CD4-positive, alpha-beta T cell treated with Interleukin-17A for 1 hour (primary cell): ENCODE measurements at places on chromosomes 7 and 10.
A peak's percentile ranks its signal among the peaks of the same experiment; 100 is the strongest.

DNA sequence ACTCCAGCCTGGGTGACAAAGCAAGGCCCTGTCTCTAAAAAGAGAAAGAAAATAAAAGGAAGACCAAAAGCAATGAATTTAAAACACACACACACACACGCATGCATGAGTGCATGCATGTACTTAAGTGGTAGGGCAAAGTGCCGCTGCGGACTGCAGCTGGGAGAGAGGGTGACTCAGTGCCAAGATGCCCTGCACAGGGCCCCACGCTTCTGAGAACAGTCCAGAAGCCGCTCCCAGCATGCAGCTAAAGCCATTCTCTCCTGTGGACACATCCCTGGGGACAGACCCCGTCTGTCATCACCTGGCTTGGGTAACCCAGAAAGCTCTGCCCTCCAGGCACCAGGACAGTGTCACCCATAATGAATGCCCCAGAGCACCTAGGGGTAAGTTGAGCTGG, 61.0 kb upstream of the MYL10 start:
- DNase-seq, result no peak

GRCh38 chr7:42812779-42813178, 99.1 kb downstream of the C7orf25 start:
- no peak for DNase-seq

DNA sequence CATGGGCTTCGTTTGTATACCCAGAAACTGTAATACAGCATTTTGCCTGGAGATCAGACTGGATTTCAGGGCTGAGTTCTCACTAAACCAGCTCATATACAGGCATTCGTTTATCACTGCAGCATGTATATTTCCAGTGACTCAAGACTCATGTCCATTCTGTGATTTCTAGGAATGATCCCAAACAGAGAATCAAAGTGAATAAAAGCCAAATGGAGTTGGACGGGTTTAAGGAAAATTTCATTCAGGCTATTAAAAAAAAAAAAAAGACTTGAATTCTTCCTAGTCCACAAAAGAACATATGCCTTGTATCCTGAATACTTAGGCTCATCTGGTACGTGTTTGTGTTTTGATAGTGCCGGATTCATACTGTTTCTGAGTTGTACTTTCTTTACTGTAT, 46.8 kb downstream of the TET1 start:
- no peak for DNase-seq

DNA sequence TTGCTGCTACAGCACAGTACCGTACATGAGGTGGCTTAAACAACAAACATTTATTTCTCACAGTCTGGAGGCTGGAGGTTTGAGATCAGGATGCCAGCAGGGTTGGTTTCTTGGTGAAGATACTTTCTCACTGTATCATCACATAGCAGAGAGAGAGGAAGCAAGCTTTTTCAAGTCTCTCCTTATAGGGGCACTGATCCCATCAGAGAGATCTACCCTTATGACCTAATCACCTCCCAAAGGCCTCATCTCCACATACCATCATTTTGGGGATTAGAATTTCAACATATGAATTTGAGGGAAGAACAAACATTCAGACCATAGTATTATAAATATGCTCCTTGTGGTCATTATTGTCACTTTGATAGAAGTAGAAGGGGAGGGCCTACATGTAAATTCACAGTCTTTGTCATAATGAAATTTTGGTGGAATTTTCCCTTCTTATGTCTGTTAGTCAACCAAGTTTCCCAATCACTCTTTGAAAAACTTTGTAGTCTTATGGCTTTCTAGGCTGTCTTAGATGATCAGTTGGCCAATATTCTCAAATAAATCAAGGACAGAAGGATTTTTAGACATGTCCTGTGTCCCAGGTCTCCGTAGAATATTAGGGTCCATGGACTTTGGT, 606.2 kb downstream of the LRMDA start:
- DNase-seq, result no peak

DNA sequence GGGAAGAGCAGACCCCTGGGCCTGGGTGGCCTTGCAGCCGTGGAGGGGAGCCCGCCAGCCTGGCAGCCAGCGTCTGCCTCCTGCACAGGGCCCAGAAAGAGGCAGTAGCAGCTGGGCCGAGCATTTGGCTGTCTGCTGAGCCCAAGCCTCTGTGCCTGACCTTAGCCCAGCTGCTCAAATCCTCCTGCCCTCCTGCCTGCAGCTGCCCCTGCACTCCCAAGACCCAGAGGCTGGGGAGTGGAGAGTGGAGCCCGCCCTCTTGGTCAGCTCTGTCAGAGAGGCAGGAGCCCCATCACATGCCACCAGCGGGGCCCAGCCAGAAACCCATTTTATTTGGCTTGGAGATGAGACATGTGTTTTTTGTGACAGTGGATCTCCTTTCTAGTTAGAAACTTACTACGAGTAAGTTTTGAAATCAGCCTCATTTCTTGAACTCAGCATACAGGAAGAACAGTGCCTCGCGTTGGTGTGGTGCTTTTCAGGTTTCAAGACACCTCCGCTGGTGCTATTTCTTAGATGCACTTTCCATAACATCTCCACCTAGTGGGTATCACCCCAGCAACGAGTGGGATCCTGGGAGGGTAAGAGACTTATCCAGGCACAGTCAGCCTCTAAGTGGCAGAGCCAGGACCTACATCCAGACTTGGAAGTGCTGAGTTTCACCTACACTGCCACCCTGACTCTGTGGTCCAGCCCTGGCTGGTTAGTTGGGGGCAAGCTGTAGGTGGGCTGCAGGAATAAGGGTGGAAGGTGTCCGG, 477.1 kb downstream of the RPS24 start:
- DNase-seq, result no peak

DNA sequence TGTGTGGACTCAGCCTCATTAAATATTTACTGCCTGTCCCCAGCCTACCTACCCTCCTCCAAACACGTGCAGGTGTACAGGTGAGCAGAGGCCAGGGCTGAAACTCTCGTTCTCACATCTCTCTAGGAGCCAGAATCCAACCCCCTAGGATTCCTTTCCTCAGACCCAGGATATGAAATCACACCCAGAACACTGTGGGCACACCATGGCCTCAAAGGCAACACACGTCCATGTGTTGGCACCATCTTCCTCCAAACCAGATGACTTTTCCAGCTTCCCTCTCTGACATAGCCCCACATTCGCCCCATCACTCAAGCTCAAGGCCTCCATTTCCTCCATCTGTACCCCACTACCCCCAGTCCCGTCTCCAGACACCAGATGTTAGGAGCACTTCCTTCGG, 51.8 kb upstream of the DUSP5 start:
- no peak for DNase-seq

GRCh38 chr7:73851410-73852338, 9.3 kb upstream of the TMEM270 start:
- peak; percentile 31 for DNase-seq

DNA sequence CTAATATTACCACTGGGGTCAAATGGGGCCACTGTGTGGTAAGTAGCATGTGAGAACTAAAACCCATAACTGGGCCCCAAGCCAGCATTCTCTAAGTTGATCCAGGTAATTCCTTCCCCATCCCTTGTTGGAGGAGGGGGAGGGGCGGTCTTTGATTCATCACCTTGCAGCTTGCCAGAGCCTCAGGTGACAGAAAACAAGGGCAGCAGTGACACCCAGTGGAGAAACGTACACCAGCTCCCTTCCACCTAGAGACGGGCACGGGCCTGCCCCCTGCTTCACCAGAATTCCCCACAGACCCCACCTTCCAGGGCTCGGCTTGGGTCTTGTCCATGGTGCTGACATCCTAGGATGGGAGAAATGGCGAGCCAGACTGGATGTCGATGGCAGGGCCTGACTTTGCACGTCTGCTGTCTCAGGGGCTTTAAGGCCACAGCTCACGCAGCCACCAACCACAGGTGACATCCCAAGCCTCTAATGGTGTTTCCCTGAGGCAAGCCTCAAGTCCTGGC, 102.0 kb downstream of the STRA8 start:
- DNase-seq, result peak; percentile 34

DNA sequence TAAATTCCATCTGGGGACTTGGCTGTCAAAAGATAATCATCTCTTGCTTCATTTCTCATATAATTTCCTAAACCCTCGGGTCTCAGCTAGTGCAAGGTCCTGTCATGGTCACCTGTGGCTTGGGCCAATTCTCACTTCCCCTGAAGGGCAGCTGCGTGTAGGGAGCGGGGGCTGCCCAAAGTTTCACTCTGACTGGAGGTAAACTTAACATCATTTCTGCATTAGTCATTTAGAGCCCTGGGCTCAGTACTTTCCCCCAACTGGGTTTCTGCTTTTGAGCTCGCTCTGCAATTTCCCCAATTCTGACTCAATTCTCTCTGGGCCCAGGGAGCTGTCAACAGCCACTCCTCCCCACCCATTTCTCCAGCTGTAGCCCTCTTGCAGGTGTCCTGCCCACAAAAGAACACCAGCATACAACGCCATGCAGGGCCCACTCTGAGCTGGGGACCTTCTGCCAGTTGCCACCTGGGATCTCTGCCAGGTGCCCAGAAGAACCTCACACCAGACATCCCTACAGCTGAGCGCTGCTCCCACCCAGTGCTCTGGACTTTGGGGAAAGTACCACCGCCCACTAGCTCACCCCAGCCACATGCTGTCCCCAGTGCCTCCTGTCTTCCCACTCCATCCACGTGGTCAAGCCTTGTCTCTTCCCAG, 37.9 kb downstream of the VOPP1 start:
- peak; percentile 63 for DNase-seq
